CD4-positive, alpha-beta T cell treated with Interferon gamma for 1 hour (primary cell): ENCODE measurements at places on chromosomes 2 and 18.

DNA sequence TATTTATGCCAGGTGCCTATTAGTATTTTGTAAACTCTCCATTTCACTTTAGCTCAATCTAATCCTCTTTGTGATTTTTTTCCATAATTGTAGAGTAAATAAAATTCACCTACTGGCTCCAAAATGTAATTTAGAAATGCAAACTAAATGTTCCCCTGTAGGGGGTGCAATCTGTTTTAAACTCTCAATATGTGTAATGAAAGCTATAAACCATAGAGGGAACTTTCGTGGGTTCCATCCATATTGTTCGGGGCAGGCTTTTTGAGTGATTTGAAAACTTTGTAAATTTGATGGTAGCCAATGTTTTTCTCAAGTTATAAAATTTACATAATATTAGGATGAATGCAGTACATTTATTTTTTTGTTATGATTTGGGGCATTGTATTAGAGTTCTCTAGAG is 49.4 kb downstream of the TSPYL6 start:
- no peak for DNase-seq

- peak; percentile 38 for DNase-seq
Measured at GRCh38 chr2:64699712-64700111, 46.0 kb upstream of the SERTAD2 start.

GRCh38 chr2:75135776-75136400 is 63.4 kb downstream of the TACR1 start:
- DNase-seq: no peak

DNA sequence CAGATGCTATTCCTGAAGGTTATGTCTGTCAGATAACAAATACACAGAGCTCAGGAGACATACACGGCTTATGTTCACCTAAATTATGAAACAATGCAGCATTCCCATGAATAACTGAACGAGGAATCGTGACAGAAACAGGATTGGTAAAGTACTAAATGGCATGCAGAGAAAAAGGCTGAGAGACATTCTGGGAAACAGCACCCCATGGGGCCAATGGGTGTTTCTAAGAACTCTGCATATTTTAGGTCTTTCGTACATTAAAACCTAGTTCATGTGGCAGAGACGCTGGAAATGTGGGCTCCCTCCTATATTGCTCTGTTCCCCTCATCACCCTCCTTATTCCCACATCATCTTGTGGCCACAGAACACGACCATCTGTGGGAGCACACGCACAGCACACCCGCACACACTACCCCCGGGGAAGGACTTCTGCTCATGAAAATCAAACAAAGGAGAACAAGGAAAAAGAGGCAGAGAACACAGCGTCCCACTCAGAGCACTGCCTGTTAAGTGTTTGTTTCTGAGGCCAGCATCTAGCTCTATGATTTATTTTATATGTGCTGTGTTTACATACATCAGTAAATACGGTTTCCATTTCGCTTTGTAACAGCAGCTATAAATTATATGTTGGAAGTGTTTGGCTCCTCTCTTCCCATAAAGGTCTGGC is 143.6 kb downstream of the AFF3 start:
- no peak for DNase-seq

- no peak for DNase-seq
Measured at GRCh38 chr2:188414869-188415753, 123.4 kb downstream of the GULP1 start.

DNA sequence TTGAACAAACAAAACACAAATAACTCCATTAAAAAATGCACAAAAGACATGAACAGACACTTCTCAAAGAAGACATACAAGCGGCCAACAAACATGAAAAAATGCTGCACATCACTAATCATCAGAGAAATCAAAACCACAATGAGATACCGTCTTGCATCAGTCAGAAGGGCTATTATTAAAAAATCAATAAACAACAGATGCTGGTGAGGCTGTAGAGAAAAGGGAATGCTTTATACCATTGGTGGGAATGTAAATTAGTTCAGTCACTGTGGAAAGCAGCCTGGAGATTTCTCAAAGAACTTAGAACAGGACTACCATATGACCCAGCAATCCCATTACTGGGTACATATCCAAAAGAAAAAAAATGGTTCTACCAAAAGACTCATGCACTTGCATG is 37.8 kb downstream of the GPR155 start:
- no peak for DNase-seq

DNA sequence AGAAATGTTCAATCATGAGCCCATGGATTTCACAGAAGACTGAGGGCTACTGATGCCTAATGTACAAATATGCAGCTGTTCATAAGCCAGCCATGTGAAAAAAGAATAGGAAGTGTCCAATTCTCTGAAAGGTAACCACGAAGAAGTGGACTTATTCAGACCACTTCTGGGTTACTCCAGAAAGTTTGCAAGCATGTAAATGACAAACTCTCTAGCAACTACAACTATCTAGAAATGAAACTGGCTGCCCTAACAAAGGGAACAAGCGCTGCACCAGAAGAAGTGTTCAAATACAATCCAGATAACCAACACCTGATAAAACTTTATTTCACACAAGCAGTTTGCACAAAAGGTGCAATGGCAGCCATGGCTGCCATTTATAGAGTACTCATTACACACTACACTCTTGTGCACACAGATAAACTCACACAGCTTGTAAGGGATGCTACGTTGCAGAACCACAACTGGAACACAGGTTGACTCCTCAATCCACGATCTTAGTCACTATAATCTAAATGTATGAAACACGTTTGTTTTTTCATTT is 13.9 kb downstream of the MBOAT2 start:
- DNase-seq: no peak

- DNase-seq: no peak
Measured at GRCh38 chr2:240789051-240789453, 31.0 kb downstream of the KIF1A start.

GRCh38 chr2:98915751-98916358 is 20.2 kb downstream of the CRACDL start:
- no peak for DNase-seq

DNA sequence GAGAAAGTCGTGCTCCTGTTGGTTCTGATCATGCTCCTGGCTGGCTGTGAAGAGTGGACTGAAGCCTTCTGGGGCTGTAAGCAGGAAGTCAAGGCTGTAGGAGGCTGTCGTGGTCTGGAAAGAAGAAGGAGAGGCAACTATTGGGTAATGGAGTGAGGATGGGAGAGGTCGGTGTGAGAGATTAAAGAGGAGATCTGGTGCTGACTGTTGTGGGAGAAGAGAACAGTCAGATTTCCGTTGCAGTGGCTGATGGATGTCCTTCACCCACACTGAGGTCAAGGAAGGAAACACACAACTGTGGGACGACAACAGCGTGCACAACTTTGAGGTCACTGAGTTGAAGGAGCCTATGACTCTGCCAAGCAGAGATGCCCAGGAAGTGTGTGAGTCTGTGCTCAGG is 2.8 kb upstream of the PSMD1 start:
- no peak for DNase-seq

DNA sequence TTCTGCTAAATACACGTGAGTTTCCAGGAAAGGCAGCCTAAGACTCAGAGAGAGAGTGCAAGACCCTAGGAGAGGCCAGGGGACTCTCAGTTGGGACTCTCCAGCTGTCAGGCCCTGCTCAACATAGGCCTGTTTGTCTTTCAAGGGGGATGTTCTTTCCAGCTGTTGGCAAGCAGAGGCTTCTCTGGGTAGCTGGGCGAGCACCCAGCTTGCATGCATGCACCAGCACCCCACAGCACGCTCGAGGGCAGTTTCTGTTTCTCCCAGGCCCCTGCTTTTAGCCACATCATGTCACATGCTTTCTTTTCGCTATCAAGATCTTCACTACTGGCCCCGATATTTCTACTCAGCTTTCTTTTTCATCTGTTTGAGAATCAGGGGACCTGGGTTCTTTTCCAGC is 479.3 kb upstream of the HS6ST1 start:
- no peak for DNase-seq

DNA sequence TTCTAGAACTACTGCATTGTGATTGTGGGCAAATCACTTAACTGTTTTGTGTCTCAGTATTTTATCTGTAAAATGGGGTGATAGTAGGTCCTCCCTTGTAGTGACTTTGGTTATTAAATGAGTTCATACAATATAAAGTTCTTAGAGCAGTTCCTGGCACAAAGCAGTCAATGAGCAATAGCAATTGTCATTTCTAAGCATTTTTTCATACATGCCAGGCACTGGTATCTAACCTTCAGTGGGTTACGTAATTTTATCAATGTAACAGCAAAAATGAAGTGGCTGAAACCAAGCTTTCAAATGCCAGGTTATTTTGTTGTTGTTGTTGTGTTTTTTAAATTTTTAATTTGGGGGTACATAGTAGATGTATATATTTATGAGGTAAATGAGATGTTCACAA is 401.9 kb downstream of the MEIS1 start:
- DNase-seq: no peak

GRCh38 chr2:44707945-44708660 is 233.4 kb upstream of the SIX3 start:
- peak; percentile 30 for DNase-seq

GRCh38 chr18:44857081-44857480 is 176.4 kb downstream of the SETBP1 start:
- no peak for DNase-seq

- DNase-seq: no peak
Measured at GRCh38 chr2:205563646-205564045, 118.7 kb upstream of the NRP2 start.

- DNase-seq: no peak
Measured at GRCh38 chr18:68722821-68723220, 7.9 kb upstream of the TMX3 start.

DNA sequence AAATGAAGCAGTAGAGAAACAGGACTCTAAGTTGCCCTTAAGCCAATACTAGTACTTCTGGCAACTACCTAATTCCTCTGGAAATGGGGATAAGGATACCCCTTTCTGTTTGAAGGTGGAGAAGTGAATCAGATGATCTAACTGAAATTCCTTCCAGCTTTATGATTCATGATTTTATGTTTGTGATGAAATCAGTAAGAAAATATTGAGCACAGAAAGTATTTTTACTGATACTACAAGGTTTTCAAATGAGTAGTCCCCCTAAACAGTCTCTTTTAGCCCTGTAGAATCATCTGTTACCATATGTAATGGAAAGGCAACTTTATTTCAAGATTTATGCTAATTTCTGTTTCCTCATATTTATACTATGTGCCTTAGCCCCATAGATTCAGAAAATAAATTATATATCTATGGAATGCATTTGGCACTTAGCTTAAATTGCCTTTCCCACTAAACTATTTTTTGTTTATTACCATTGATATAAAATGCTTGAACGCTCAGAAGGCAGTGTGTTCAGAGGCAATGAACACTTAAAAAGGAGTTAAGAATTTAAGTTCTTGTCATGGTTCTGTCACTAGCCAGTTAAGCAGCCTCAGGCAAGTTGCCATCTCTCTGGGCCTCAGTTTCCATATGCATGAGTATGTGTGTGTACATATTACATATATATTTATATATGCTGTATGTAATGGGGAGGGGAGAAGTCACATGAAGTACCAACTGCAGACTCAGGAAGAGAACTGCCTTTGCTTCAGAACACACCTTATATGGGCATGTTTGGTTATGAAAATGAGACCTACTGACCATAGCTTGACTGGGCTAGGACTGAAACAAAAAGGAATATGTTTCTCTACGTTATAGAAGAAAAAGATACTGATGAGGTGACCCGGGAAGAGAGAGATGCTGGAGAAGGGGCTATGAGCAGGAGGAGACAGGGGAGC is 97.7 kb downstream of the CDC42EP3 start:
- no peak for DNase-seq

- DNase-seq: no peak
Measured at GRCh38 chr18:48762836-48763718, 187.7 kb downstream of the SMAD7 start.

DNA sequence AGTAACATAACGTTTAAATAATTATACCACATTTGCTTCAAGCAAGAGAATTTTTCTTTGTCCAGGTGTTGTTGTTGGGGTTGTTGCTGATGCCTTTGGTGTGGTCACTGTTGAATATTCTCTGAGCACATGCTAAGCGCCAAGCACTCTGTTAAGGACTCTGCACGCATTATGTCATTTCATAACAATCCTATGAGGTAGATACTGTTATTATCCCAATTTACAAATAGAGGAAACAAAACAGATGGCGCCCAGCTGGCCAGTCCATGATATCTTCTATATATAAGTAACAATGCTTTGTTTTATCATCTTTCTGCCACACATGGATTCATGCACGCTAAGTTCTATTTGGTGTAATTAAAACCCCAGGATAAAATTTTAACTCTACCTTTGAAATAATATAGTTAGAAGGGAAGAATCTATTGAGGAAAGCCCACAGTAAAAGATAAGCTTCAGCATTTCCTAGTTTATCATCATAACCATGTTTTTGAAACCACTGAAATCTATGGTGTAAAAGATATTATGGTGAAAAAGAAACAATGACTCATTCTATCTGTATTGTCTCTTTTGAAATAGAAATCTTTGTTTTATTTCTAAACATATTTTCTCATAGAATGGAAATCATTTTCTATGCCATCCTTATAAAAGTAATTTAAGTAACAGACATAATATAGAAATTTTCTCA is 199.7 kb downstream of the PID1 start:
- DNase-seq: no peak

DNA sequence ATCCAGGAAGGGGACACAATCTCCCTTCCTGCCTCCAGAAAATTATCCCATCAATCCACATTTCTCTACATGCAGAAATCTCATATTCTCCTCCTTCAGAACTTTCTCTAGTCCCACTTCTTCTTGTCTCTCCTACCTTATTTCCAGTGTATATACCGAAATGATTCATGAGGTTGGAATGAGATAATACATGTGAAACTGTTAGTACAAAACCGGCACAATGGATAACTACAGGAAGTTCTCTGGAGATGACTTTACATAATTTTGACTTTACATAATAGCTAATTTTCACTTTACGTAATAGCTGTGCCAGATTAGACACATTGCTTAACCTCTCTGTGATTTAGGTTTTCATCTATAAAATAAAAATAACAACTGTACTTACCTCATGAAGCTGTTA is 801.3 kb downstream of the ERBB4 start:
- no peak for DNase-seq

- DNase-seq: no peak
Measured at GRCh38 chr2:65073879-65074565, 17.8 kb downstream of the CEP68 start.

DNA sequence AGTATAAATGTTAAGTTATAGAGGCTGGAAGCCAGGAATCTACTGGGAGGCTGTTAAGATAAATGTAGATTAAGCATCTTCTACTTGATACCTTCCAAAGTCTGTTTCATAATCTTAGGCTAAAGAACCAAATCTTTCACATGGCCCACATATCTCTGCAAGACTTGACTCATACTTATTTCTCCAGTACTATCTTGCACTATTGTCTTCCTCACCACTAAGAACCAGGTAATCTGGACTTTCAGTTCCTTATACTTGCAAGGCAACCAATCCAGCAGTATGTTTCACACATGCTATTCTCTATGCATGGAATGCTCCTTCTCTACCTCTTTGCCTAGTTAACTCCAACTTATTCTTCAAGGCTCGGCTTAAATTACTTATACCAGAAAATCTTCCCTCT is 62.2 kb downstream of the RBMS1 start:
- DNase-seq: no peak

DNA sequence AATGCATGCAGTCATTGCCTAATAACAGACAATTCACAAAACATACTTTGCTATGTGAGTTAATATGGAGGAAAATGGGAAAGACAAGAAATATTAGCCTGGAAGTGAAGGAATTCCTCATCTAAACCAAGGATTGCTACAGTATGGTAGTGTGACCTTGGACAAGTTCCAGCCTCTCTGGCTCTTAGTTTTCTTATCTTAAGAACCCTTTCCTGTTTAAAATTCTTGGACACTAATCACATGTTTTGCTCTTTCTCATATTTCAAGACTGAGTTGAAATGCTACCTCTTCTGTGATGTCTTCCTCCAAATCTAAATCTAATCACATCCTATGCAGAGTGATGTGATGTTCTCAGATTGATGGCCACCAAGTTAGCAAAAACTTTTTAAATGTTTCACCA is 20.8 kb upstream of the ADAM23 start:
- no peak for DNase-seq
